NCI-H2227 treated with DMSO at 0.1 percent for 48 hours (cell line): ENCODE measurements at places on chromosomes 6 and 20.

GRCh38 chr6:156185113-156185512, 592.1 kb upstream of the ARID1B start:
- no peak for DNase-seq

- no peak for DNase-seq
These were observed 471.8 kb upstream of the MAN1A1 start for GRCh38 chr6:119821380-119821779.

DNA sequence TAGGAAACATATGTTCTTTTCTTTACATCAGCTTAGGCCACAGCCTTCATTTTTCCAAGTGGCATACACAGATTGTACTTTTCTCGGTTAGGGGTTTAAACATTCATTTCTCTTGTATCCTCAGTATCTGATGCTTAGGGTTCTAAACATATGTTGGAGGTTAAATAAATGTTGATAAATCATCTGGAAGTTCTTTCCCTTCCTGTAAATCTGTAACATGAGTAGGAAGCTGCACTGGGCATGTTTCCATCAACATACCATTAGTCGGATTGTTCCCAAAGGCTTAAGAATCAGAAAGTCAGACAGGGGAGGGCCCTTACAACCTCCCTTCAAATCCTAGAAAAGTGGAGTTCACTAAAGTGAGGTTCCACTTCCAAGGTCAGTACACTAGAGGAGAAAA, 54.8 kb upstream of the BCLAF1 start:
- no peak for DNase-seq

- no peak for DNase-seq
These were observed 85.2 kb downstream of the ELOVL4 start for GRCh38 chr6:79862126-79862525.

- DNase-seq: no peak
These were observed 117.0 kb downstream of the PHACTR3 start for GRCh38 chr20:59721386-59721785.

- no peak for DNase-seq
These were observed 2.6 kb upstream of the ZKSCAN3 start for GRCh38 chr6:28347119-28347518.

DNA sequence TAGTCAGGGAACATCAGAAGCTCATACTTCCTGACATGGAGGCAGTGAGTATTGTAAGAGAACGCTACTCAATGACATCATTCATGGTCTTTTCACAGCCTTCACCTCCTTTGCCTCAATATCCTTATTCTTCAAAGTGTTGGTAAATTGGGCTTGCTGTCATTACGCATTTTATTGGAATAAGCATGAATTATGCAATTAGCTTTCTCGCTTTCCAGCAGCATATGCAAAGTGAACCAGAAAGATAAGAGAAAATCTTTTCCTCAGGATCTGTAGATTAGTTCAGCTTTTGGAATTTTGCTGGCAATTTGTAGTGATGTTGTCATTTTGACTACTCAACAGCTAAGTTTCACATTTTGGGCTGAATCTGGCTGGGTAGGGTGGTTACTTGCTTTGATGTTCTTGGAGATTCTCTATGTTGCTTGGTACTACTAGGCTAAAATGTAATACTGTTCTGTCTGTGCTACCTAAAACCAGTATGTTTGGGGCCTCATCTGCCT, 1012.1 kb downstream of the KIF16B start:
- no peak for DNase-seq

- DNase-seq: no peak
These were observed 10.9 kb downstream of the FOXC1 start for GRCh38 chr6:1620504-1621069.

DNA sequence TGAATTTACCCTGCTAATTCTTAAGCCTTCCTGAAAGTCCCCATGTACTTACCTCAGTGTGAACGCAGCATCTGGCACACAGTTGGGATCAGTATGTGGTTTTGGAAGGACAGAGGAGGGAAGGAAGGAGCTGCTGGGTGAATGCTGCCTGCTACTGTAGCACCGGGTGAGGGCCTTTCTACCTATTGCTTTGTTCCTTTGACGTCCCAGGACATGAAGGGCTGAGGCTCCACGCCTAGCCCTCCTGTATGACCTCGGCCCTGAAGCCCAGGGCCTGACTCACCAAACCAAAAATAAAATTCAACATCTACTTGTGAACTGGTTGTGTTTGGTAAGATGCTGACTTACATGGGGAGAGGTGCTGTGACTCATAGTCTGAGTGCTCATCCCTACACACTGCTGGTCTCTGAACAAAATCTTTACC, 51.1 kb downstream of the ARID1B start:
- no peak for DNase-seq

- DNase-seq: no peak
These were observed 589.3 kb downstream of the TFAP2A start for GRCh38 chr6:9825526-9825925.

DNA sequence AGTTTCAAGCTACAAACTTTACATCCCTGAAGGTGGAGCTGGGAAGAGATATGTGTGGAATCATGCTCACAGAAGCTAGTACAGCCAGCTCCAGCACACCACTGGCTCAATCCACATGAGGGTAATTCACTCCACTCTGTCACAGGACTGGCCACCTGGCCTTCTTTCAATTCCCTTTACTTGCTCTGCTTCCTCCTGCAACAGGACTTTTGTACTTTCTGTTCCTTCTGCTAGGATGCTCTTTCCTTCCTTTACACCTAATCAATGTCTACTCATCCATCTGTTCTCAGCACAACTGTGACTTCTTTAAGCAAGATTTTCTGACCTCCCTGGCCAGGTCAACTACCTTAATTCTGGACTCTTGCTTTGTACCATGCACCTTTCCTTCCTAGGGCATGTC, 39.4 kb upstream of the MYB start:
- DNase-seq: no peak

DNA sequence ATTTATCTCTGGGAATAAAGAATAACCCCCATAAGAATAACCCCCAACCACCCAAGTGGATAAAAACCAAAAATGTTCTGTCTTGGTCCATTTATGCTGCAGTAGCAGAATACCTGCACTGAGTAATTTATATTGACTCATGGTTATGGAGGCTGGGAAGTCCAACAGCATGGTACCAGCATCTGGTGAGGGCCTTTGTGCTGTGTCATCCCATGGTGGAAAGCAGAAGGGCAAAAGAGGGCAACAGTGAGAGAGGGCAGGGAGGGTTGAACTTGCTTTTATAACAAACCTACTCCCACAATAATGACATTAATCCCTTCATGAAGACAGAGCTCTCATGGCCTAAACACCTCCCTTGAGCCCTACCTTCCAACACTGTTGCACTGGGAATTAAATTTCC, 133.7 kb downstream of the ERMARD start:
- no peak for DNase-seq

- DNase-seq: no peak
These were observed 82.6 kb downstream of the THBS2 start for GRCh38 chr6:169171016-169171415.

- DNase-seq: no peak
These were observed 24.6 kb downstream of the VSTM2L start for GRCh38 chr20:37927410-37928095.

DNA sequence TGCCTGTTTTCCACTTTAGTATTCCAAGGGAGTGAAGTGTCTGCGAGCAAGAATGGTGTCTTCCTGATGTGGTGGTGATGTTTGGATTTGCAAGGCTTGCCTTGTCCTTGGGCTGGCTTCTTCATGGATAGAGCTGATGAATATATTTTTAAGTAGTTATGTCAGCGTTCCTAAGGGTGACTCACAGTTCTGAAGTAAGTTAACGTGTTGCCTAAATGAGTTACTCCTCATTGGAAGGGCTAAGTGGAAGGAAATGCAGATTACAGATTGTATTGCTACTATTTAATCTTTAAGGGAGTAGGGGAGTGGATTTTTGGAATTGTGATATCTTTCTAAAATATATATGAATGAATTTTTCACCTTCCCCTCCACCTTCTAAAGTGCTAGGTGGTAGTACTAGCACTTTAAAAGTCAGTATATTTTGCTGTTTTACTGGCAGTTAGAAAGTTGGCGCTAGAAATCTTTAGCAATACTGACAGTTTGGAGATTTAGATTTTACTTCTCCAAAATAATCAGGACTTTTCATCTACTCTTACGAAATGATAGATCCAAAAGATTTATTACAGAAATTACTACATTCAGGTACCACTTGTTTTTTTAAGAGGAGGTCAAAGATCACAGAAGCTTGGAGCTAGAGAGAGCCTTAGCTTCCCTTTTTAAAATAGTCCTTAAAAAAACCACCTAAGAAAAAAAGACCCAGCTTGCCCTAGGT, 197.4 kb downstream of the JARID2 start:
- no peak for DNase-seq

DNA sequence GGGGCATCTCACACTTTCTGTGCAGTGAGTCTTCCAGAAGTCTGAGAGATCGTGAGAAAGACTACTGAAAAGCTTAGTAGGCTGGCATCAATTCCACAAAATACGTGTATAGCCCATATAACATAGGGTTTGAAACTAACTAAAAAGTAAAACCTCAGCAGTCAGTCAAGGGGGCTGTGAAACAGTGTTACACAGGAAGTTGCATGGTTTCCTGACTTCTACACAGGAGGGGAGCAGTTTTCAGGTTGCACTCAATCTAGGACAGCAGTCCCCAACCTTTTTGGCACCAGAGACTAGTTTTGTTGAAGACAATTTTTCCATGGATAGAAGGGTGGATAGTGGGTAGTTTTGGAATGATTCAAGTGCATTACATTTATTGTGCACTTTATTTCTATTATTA, 4.7 kb upstream of the LY86 start:
- no peak for DNase-seq

DNA sequence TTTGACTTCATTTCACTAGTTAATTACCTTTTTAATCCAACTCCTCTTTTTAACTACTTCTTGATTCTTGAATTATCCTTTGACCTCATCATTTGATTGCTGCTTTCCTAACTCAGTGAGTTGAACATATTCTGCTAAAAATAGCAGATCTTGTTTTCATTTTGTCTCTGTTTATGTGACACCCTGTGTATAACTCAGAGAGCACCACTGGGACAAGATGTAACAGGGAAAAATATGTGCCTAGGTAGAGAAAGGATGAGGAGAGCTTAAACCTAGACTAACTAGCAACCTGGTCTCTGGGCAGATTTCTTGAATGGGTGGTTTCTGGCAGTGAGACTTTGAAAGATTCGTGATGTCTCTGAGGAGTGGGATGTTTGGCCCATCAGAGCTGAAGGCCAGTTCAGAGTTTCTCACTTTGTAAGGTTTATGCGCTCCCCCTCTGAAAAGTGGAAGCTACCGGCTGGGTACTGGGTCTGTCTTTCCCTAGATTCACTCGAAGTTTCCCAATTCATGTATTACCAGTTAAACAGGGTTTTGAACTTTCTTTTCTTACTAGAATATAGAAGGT, 61.8 kb downstream of the TPD52L1 start:
- DNase-seq: no peak

DNA sequence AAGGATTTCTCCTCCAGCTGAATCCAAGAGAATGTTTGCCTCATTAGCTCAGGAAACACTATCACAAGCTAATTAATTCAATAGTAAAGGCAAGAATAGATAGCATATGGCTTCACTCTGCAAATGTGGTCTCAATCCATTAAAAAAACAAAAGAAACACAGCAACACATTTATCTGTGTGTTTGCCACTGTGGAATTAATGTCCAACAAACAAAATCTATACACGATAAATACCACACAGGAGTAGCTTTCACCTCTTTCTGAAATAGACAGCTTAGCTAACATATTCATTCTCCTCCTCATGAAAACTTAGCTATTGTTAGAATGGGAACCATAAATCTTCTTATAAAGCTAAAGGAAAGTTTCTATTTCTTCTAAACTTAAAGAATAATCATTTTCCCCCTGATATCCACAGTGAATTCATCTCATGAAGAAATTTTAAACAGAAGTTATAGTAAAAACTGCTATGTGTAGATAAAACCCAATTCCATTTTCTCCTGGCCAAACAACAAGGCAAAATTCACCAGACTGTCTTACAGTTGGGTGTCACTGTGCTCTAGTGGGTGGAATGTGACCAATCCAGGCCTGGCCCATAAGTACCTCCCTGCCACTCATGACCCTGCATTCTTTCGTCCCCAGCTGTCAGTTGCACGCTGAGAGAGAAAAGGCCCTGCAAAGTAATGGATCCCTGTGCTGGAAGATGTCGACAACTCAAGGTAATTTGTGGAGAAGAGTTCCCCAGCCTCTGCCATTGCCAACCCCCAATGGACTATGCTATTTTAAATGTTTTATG, 92.9 kb upstream of the NRSN1 start:
- DNase-seq: no peak

GRCh38 chr6:16482702-16483314, 244.4 kb downstream of the GMPR start:
- no peak for DNase-seq

GRCh38 chr20:47118206-47118605, 223.6 kb downstream of the EYA2 start:
- no peak for DNase-seq

- no peak for DNase-seq
These were observed 28.3 kb downstream of the LINC00237 start for GRCh38 chr20:21077809-21078345.

GRCh38 chr6:37399131-37399530, 33.9 kb upstream of the CMTR1 start:
- DNase-seq: no peak

- DNase-seq: no peak
These were observed 117.1 kb upstream of the TAB2 start for GRCh38 chr6:149200282-149200945.

DNA sequence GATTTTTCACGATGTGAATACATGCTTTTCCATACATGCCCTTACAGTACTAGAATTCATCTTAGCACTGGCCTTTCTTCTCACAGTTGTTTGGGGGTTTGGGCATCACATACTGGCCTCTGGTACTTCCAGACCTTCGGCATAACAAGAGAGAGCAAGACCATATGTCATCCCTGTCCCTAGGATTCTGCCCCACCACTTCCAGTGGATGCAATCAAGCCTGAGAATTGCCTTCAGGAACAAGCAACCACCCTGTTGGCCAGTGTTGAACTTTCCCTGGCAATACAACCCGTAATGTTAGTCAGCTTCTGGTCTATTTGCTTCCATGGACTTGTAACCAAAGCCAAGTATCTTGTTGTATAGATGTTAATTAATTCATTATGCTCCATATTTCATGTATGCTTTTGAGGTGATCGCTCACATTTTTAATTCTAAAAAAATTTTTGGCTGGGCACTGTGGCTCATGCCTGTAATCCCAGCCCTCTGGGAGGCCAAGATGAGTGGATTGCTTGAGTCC, 15.4 kb upstream of the SLPI start:
- no peak for DNase-seq

DNA sequence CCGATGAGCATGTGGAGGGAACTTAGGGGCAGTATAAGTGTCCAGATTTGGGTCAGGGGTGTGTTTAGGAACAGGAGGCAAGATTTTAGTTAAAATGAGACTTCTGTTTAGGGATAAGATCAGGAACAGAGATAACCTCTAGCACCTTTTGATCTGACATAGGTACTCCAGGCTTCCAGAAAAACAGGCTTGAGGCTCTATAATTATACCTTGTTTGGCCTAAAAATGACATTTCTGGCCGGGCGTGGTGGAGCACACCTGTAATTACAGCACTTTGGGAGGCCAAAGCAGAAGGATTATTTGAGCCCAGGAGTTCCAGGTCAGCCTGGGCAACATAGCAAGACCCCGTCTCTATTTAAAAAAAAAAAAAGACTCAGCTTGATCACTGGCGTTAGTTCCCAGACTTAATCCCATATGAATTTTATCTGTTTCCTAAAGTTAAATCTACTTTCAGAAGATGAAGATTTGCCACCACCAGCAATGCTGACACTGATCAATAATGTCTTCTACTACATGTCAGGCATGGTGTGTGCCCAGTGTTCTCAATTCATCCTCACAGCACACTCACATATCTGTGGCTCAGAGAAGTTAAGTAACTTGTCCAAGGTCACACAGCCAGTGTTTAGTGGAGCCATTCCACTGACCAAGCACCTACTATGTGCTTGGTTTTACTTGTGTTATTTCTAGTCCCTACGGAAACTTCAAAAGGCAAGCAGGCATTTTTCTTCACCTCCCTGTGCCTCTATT, 6.0 kb upstream of the TULP1 start:
- no peak for DNase-seq
